ENCODE measurements at places on chromosomes 5 and 9.

DNA sequence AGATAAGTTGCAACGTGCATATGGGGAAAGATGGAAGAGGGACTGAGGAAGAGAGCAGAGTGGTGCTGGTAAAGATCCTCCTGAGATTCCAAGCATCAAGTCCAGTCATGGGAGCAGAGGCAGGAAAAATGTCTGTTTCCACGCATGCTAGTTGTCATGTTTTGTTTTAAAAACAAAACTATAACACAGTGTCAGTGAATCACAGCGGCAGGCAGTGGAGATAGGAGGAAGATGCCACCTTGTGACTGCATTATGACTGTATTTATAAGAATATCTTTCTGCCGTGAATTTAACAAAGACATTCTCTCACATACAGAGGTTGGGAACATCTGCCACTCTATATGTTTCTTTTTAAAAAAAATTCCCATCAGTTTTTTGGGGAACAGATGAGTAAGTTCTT lies 3.7 kb upstream of the SVEP1 start:
- no peak for DNase-seq

DNA sequence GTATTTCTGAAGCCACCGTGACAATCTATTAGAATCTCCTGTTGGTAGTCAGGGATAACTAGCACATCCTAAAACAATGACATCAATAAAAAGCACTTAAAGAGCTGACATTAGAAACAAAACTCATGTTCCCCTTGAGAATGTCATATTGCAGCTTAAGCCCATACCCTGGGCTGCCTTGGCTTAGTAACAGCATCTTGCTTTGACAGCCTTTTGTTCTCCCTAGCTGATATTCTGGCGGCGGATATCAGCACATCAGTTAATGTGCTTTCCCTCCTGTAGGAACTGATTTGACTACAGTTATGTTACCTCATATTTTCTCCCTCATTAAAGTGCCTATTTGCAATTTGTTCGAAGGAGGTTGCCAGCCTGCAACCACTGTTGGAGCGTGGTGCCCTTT lies 214.1 kb downstream of the CD180 start:
- DNase-seq = no peak

DNA sequence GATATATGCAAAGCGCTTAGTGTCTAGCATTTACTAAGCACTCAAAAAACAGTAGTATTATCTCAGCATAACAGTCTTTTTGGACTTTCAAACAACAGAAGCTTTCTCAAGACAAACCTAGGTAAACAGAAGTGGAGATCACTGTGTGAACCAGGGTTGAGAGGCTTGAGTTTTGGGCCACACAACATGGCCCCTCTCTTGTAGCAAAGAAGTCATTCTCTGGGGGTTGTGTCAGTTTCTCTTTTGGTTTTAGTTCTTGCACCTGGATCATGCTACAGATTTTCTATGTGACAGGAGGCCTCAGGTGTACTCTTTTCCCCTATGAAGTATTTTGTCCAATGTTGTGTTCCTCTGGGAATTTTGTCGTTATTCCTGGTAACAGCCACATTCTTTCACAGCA lies 30.0 kb downstream of the INSYN2B start:
- no peak for DNase-seq

DNA sequence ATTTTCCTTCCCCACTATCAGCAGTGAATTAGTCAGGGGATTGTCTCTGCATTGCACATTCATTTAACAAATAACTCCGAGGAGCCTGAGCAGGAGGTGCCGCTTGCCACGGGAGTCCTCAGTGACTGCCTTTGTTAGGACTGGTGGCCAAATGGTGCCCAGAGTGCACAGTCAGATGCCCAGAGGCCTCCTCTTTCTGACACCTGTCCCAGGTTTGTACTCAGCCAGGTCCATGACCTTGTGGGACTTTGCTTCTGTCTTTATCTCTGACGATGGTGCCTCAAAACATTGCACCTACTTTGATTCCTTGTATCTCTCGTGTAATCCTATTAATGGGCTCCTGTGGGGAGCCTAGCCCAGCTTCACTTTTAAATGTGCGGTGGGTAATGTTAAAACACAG lies 4.3 kb downstream of the SRD5A1 start:
- DNase-seq = no peak

DNA sequence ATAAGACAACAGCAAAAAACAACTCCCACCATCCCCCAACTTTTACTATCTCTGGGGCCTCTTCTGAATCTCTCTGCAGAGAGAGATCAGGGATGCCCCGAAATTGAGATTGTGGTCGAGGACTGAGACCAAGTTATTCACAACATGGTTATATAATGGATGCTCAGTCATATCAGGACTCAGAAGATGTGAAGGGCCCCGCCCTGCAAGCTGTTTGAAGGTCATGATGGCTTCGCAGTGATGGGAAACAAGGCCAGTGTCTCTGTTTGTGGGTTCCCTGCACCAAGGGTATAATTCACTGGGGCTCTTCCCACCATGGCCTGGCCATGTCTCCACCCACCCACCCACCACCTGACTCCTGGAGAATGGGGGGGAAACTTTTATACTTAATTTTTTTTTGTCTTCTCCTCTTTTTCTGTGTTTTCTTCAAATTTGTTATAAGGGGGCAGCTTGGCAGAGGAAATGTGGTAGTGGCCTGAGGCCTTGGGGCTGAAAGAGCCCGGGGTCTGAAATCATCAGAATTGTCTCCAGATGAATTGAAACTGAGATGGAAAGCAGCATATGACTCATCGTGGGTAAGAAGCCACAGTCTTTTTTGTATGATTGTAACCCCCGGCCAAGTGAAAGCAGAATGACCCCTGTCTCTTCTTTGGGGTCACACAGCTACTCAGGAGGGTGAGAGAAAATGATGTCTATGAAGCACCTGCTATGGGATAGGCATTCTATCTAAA lies 15.0 kb upstream of the TEX48 start:
- no peak for DNase-seq

DNA sequence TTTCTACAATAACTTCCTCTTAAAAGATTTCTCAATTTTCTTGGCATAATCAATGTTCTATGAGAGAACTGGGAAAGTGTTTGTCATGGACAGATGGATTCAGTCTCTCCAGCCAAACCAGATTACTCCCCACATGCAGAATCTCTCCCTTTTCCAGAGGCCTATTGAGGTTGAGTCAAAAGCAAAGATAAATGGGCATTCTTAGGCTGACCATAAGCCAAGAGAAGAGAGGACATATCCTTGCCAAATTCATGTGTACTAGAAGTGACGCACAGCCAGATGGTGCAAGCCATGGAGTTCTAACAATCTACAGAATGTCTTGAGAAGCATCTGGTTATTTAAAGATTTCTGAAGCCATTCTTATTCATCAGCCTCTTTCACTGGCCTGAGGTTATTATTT lies 2115.0 kb downstream of the MAT2B start:
- no peak for DNase-seq

DNA sequence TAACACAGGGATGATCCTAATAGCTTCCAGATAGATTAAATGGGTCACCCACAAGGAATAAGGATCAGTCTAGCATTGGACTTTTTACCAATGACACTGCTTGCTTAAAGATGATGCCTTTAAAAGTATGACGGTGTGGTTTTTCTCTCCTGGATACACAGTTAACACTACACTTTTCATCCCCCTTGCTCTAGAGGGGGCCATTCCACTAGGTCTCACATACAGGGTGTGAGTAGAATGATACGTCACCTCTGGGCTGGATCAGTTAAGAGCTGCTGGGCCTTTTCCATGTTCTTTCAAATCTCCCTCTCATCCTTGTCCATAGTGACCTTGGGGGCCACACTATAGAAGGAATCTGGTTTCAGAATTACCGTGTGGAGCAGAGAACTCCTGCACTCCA lies 140.6 kb downstream of the FSTL4 start:
- no peak for DNase-seq

GRCh38 chr9:97553141-97553540 lies 51.7 kb downstream of the TMOD1 start:
- DNase-seq = no peak

DNA sequence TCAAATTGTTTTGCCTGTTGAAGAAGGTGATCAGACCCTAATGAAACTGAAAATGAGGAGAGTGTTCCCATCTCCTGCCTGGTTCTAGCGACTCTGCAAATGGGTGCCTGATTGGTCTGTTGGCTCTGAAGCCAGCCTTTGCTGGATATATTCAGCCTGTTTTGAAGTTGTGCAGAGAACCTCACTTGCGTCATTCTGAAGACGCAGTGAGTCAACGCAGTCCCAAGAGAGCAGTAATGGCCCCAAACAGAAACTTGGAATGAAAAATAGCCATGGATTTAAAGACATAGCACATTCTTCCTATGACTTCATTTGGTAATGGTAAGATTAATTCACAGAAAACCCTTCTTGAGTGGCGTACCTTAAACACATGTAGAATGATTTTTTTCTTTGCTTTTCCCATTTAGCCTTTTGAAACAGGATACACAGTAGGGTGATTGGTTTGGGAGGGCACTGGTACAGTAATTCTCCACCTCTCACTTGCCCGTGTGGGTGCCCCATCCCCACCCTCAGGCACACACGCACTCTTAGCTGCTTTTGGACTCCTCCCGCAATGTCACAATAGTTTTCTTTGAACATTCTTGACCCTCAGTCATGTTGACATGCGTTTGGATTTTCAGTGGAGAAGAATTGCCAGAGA lies 54.1 kb upstream of the ABL1 start:
- DNase-seq = peak; percentile 66

GRCh38 chr9:26357803-26358344 lies 534.7 kb downstream of the CAAP1 start:
- no peak for DNase-seq

DNA sequence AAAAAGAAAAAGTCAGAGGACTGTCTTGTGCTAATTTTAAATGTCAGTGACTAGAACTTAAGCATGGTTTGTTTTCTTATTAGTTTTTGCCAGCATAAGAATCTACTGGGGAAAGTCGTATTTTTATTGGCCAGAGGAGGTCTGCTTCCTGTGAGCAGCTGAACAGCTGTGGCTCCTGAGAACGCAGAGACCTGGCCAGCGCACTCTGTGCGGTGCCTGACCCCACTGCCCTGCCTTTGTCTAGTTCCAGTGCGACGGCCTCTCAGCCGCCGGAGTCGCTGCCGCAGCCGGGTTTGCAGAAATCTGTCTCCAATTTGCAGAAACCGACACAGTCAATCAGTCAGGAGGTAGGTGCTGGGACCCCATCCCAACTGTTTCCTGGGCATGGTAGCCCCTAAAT lies 42.5 kb downstream of the PRRC2B start:
- no peak for DNase-seq

GRCh38 chr5:135242021-135242865 lies 156.8 kb downstream of the MACROH2A1 start:
- no peak for DNase-seq

GRCh38 chr5:15393146-15393545 lies 106.8 kb upstream of the FBXL7 start:
- no peak for DNase-seq

- DNase-seq = no peak
These were observed 64.1 kb downstream of the PJA2 start for GRCh38 chr5:109345699-109346098.

DNA sequence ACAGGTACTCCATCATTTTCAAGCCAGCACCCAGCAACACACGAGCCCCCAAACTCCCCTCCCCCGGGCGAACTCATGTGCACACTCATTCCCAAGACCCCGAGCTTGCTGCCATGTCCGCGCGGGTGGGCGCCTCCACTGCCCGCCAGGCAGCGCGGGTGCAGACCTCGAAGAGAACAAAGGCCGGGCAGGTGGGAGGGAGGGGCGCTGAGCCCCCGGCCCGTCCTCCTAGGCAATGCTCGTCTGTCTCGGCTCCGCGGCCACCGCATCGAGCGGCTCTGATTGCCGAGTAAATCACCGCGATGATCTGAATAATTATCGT lies 47.1 kb upstream of the PSD2 start:
- DNase-seq = no peak

- DNase-seq = no peak
These were observed at the start of gene DMRT2 for GRCh38 chr9:1050125-1050895. Gene DMRT2, plus strand, starts transcription at chr9:1050357. Its CDS starts 1,257 bp downstream, at chr9:1051614.

DNA sequence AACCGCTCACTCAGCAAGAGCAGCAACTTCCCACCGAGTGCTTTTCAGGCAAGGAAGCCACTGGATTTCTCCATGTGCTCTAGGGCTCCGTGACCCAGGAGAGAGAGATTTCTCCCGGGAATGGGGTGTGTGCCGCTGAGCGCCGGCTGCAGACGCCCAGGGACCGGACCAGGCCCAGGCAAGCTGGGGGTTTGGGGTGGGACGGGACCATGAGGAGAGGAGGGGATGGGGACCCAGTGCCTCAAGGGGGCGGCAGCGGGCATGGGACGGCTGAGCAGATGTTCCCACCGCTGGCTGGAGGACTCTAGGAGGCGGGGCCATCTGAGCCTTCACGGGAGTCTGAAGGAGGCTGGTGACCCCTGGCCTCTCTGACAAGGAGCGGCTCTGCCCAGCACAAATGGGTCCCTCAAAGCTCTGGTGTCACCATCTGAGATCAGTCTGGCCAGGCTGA lies 8.5 kb downstream of the LCN9 start:
- DNase-seq = no peak

- no peak for DNase-seq
These were observed 94.7 kb downstream of the FGF10 start for GRCh38 chr5:44294516-44294915.

DNA sequence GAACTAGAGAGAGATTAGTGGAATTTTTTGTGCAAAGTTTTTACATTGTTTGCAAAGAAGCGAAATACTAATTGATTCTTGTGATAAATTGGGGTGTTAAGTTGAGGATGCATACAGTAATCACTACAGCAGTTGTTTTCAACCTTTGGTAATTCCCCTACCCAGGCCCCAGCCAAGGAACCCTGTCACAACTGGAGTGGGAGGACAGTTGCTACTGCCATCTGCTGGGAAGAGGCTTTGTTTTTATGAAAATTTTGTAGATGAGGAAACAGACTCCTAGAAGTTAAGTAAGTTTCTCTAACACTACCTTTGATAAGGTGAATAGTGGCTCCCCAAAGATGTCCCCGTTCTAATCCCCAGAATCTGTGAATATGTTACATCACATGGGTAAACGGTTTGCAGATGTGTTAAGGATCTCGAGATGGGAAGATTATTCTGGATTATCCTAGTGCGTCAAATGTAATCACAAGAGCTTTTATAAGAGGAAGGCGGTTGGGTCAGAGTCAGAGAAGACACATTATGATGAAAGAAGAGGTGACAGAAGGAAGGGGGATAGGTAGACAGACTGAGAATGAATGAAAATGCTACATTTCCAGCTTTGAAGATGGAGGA lies 34.0 kb upstream of the PPP1R2B start:
- peak; percentile 10 for DNase-seq

All from renal cortex interstitium (tissue), 15 donors.